NCI-H526 (cell line): ENCODE measurements at places on chromosomes 3 and 15.

DNA sequence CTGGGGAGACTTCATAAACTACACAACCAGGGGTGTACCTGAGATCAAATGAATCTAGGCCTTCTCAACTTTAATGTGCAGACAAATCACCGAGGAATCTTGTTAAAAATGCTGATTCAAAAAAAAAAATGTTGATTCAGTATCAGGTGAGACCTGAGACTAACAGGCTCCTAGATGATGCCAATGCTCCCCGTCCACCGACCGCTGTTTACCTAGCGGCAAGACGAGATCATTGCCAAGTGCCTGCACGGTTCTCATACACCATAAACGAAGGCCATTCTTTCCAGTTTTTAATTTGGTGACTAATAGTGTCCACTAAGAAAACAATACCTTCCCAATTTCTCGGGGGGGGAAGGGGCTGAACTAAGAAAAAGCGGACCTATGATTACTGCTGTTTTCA, 2.5 kb upstream of the FSIP1 start:
- DNase-seq, result peak; percentile 42

DNA sequence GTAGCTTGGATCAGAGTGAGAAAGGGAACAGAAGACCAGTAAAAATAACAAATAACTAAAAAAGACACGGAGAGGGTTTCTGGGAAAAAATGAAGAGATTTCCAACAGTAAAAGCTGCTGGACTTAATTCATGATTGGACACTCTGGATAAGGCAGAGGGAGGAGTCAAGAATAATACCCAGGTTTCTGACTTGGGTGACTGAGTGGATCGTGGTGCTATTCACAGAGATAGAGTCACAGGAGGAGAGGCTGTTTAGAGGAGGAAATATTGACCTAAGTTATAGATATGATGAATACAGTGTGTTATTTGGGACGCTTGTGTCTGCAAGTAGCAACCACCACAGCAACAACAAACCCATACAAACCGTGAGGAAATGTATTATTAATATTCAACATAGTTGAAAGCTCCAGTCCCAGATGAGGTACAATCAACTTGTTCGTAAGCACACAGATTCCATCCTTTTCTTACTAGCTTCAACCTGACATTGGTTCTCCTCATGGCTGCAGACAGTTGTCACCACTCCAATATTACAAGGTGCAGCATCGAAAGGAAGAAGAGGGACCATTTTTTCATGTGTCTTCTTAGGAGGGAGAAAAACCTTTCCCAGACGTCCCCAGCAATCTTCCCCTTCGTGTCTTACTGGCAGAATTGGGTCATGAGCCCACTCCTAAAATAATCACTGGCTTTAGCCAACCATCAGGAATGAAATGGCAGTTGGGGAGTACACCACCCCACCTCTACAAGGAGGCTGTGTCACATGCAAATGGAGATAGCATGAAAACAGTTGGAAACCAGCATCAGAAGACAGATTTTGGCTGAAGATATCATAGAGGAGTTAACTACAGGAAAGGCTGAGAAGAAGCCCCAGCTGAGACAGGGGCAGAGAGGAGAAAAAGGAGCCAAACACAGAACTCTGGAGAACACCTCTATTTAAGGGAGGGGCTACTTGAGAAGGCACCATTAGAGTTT, 387.8 kb downstream of the SHQ1 start:
- DNase-seq, result no peak

- no peak for DNase-seq
Measured at GRCh38 chr3:100352296-100353231, 18.0 kb downstream of the NIT2 start.

GRCh38 chr15:87498560-87498959, 758.0 kb downstream of the NTRK3 start:
- no peak for DNase-seq
